ENCODE measurements at places on chromosomes 13 and 19. TPM values are rescaled to one million over a fixed set of nuclear protein-coding genes. Genes with fewer than 3 reads are reported as not detected.

Gene PEPD
- total RNA-seq: 55.9 TPM

Gene PROZ
- not detected for total RNA-seq

Gene F7
- total RNA-seq: not detected

Gene ICAM4
- 0.40 TPM for total RNA-seq

Gene KLF5
- 1.6 TPM for total RNA-seq

Gene PSG4
- total RNA-seq: not detected

Gene EDNRB
- total RNA-seq: 1.7 TPM

Measured in thoracic aorta endothelial cell (primary cell).